ENCODE measurements at places on chromosomes 13 and 19.

DNA sequence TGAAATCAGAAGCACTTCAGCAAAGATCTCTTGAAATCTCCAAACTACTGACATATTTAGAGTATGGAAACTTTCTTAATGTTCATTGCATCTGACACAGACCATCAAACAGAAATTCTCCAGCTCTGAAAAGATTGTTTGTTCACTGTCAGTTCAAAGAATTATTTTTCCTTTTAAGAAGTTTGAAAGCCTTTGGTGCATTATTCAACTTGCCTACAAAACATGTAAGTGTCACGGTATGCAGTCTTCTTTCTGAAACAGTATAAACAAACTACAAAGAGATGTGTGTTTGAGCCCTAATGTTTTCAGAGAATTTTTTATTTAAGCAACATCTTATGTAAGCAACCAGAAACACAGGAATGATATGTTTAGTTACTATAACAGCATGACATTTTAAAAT, 125.4 kb downstream of the FGF14 start:
- DNase-seq: no peak

GRCh38 chr19:6100284-6100915, 9.9 kb downstream of the RFX2 start:
- peak; percentile 45 for DNase-seq

DNA sequence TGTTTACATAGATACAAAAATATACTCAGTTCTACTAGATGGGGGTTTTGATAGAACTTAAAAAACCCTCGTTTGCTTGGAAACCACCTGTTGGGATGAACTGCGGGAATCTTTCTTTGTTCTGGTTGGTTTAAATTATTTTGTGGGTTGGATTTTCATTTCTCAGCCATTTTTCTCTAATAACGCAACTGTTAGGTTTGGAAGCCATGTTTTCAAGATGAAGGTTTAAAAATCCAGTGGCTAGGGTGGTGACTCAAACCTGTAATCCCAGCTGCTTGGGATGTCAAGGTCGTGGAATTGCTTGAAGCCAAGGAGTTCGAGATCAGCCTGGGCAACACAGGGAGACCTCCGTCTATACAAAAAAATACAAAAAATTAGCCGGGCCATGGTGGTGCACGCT, 1.6 kb downstream of the URI1 start:
- no peak for DNase-seq

- DNase-seq: no peak
Measured at GRCh38 chr19:22976248-22976647, 26.7 kb downstream of the ZNF728 start.

DNA sequence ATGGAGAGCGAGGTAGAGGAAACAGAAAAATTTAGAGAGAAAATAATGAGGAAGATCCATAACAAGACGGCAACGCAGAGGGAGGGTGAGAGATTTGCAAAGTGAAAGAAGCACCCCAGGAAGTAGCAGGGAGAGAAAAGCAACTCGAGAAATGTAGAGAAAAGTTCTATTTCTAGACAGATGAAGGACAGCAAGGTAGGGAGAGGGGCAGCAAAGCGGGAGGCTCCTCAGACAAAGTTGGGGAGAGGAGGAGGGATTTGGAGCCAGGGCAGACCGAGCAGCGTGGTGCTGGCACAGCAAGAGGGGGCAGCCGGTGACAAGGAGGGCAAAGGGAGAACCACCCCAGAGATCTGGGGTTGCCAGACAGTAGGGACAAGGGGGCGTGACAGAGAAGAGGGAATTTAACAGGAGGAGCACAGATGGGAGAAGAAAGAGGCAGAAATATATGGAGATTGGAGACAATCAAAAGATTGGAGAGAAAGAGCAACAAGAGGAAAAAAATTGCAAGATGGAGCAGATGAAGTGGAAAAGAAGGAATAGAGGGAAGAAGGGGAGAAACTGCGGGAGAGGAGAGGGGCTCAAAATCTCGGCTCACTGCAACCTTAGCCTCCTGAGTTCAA, 989 bp downstream of the ZNF766 start:
- no peak for DNase-seq

DNA sequence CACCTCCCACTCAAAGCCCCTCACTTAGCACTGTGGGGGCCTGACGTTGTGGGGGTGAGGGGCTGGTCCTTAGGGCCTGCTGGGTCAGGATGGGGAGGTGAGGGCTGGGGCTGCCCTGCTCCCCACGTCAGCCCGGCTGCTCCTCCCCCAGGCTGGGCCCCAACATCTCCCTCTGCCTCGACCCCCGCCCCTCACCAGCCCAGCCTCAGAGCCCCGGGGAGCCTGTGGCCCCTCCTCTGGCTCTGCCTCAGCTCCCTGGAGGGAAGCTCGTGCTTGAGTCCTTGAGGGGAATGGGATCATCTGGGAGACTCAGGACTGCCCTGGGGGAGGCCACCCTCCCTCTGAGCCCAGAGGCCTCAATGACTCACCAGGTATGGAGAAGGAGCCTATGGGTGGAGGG, 6.8 kb downstream of the LILRA4 start:
- no peak for DNase-seq

DNA sequence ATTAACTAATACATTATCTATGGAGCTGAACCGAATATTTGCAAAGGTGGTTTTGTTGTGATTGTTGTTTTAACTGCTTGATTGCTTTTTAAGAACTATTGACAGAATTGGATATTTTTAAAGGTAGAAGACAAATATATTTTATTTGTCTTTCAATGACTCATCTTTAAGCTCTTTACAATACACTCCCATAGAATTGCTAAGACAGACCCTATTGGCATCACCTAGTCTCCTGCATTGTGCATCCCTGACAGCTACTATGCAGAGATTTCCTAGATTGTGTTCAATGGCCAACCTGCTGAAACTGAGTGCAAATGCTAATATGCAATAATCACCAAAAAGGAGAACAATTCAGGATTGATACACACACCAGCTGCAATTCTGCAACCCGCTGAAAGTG, 19.7 kb upstream of the SCEL start:
- no peak for DNase-seq

DNA sequence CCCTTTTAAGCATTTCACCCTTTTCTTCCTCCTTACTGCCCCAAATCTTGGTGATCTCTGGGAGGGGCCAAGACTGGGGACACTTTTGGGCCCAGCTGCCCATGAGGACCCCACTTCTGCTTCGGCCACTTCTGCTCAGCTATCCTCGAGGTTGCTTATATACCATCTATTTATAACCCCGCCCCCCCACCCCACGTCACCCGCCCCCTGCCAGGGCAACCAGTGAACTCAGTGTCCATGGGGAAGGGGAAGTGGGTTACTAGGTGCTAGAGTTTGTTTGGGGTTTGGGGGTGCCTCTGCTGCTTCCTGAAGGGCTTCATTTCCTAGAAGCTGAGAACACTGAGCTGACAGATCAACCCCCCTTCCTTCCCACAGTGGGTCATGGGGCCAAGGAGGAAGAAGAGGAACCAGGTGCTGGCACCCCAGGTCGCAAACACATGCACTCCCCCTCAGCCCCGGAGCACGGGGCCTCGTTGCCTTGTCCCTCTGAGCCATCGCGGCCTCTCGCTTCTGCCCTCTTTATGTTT, 6.1 kb upstream of the ADGRE5 start:
- peak; percentile 98 for DNase-seq

DNA sequence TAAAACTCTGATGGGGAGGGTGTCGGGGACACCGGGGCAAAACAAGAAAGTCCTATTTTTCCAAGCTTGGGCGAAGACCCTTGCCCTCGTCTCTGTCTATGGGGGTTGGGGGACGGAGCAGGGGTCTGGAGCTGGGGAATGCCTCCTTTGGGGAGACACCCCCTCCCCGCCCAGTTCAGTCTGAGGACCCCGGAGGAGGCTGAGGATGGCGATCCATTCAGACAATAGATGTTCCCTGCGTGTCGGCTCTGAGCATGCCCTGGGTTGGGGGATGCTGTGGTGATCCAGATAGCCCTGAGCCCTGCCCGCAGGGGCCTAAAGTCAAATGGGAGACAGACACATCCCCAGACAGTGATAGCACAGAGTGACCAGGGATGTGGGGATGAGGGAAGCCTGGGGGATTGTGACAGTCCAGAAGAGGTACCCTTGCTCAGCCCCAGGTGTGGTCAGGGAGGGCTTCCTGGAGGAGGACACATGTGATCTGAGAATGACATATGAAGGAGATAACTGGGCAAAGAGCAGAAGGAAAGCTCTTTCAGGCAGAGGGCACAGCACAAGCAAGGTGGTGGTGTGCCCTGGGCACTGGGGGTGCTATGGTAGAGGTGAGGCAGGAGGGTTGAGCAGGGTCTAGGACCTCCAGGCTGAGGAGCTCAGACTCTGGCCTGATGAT, 9.1 kb downstream of the LRFN3 start:
- DNase-seq: no peak
